AG10803 (cell line): ENCODE measurements at places on chromosomes 2 and 18.

DNA sequence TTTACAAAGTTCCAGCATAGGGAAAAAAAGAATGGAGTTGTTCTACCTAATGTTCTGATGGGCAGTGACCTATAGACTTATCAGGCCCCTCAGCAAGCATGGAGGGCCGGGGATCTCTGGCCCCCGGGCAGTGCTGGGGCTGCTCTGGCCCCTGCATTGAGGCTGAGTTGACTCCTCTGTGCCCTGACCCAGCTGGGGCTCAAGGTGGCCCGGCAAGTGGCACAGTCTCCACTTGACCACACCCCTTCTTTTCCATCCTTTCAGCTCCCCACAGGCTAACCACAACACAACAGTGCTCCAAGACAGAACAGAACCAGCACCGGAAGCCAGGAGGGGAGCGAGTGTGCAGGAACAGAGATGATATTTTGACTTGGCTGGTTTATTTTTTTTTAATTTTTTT is 19.9 kb downstream of the TOGARAM2 start:
- no peak for DNase-seq

DNA sequence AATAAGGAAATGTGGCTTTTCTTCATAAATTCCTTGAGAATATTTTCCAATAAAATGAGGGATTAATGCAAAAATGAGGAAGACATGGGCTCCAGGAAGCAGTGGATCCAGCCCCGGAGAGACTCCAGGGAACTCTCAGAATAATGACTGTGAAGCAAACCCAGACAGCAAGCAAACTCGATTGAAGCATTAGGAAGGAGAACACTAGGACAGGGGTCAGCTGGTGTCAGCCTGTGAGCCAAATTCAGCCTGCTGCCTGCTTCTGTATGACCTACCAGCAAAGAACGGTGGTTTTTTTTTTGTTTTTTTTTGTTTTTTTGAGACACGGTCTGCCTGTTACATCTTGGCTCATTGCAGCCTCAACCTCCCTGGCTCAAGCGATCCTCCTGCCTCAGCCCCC is 274.3 kb upstream of the FBXO11 start:
- no peak for DNase-seq

GRCh38 chr18:24600076-24600654 is 139.7 kb downstream of the HRH4 start:
- peak; percentile 61 for DNase-seq

- no peak for DNase-seq
Measured at GRCh38 chr18:61076986-61077385, 256.2 kb upstream of the CDH20 start.

DNA sequence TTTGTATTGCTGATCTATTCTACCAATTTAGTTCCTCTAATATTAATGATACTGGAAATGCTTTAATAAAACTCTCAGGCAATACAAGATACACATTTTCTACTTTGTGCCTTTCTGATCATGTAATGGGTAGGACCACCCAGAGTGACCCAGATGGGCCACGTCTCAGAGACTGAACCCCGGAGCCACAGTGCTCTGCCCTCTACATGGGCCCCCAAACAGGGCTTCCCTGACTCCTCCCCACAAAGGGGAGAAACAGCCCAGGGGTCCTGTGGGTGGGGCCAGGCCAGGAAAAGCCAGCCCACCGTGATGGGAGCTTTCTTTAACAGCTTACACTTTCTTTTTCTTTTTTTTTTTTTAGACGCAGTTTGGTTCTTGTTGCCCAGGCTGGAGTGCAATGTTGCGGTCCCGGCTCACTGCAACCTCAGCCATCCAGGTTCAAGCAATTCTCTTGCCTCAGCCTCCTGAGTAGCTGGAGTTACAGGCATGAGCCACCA is 18.4 kb downstream of the HDAC4 start:
- DNase-seq = no peak

DNA sequence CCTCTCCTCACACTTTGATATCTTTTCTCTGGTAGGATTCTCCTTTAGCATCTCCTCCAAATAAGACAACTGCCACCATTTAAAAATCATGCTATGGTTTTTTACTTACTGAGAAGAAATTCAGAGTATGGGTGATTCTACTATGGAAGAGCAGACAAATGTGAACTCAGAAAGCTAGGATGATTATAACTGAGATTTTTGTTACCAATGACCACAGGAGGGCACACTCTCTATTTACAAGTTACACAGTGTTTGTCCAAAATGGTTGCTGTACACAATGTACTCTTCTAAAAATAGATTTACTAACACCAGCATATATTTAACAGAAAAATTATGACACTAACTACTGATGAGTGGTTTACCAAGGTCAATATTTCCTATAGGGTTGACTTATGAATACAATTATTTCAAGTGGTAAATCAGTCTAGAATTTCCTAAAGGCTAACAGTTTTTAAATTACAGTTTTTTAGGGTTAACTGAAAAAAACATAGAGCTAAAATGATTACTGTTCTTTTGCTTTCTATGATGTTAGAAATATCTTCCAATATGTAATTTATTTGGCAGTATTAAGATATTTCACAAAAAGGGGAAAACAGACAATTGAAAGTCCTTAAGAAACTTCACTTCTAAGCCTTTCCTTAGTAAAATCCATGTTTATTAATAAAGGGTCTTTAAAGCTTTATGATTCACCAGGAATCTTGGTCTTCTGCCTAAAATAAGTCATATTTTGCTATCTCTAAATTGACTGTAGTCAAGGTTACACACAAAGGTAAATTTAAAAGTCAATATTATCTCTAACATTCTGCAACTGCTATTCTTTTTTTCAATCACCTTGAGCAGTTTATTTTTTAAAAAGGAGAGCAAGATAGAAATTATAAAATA is 57.2 kb downstream of the MAP4K3 start:
- peak; percentile 70 for DNase-seq

- no peak for DNase-seq
Measured at GRCh38 chr18:65754121-65754520, 3.3 kb downstream of the CDH7 start.

- DNase-seq = peak; percentile 50
Measured at GRCh38 chr2:150732064-150732463, 244.6 kb upstream of the RND3 start.

- no peak for DNase-seq
Measured at GRCh38 chr2:172040311-172040710, 40.6 kb downstream of the METAP1D start.

GRCh38 chr2:27717070-27717795 is 53.5 kb downstream of the SLC4A1AP start:
- DNase-seq = peak; percentile 83

- no peak for DNase-seq
Measured at GRCh38 chr2:182228073-182228473, 198.8 kb downstream of the PDE1A start.

DNA sequence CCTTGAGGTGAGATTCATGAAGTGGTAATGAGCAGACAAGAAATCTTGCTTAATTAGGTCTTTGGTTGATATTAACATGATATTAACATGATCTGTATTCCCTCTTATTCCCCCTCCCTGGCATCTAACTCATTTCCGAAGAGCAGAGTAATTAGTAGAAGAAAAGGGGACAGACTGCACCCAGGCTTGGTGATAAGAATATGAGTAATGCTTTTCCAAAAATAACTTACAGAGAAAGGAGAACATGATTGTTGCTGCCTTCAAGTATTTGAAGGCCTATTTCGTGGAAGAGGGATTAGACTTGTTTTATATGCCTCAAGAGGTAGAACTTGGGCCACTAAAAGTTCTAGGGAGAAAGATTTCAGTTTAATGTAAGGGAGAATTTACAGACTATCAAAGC is 130.6 kb upstream of the ATP5MC3 start:
- DNase-seq = no peak

DNA sequence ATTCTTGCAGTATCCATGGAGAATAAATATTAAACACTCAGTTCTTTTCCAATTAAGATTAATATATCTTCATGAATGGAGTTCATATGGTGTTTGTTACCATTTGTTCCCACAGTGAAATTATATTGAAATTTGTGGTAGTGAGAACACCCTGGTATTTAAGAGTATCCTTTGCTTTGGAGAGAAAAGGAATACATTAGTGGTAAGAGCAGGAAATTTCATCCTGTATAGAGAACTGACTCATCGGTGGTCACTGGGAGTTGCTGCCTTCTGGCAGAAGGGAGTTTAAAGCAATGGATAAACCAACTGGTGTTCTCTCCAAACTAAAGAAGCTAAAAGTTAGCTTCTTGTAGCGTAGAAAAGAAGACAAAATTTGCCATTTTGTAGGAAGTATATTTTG is 107.3 kb downstream of the MYO1B start:
- peak; percentile 87 for DNase-seq
